ENCODE measurements at places on chromosomes 1 and 21. TPM values are rescaled to one million over a fixed set of nuclear protein-coding genes. Genes with fewer than 3 reads are reported as not detected.
A peak's percentile ranks its signal among the peaks of the same experiment; 100 is the strongest.

The NCMAP gene
- not detected for total RNA-seq

- no peak for DNase-seq
Measured at GRCh38 chr1:243471754-243472745, 216.2 kb downstream of the SDCCAG8 start.

- DNase-seq = no peak
Measured at GRCh38 chr21:22476214-22476613, 1478.0 kb downstream of the NCAM2 start.

DNA sequence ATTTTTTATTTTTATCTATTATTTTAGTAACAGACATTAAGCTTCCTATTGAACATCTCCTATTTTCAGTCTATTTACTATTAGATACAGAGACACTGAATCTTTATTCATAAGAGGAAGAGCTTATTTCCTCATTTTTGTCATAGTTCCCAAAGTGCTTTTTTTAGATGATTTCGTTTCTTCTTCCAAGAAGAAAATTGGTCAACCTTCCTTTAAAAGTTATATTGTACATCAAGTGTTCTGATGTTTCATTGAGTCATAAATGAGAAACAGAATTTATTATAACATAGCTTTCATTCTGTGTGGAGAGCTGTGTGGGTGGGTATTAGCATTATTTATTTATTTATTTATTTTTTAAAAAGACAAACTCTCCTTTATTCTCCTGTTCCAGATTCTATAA, 50.6 kb upstream of the BACH1 start:
- no peak for DNase-seq

DNA sequence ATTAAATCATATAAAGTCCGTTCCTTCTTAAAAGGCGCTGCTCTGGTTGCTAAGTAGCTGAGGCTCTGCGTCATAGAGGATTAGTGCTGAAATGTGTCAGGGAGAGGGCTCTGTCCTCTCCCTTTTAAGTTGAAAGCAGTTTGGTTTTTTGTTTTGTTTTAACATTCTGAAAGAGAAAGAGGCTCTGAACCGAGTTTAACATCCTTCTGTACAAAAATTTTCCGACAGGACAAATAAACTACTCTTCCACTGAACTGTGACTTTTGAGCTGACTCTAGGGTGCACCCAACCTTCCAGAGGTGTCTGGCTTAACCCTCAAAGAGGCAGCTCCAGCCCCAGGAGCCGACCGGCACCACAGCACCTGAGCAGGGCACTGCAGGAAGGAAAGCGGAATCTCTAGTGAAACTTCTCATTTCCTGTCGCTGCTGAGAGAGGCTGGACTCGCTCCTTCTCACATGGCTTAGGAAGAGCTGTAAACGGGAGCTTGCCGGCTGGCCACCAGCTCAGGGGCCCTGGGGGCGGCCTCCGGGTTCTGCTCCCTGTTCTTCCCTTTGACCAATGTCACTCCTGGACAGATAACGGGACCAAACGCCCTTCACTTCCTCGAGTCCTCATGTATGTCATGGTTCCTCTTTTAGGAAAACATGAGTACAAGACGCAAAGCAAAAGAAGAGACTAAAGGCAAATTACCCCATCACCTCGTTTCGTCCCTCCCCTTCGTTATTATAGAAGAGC, 1.2 kb downstream of the VAV3 start:
- peak; percentile 47 for DNase-seq

DNA sequence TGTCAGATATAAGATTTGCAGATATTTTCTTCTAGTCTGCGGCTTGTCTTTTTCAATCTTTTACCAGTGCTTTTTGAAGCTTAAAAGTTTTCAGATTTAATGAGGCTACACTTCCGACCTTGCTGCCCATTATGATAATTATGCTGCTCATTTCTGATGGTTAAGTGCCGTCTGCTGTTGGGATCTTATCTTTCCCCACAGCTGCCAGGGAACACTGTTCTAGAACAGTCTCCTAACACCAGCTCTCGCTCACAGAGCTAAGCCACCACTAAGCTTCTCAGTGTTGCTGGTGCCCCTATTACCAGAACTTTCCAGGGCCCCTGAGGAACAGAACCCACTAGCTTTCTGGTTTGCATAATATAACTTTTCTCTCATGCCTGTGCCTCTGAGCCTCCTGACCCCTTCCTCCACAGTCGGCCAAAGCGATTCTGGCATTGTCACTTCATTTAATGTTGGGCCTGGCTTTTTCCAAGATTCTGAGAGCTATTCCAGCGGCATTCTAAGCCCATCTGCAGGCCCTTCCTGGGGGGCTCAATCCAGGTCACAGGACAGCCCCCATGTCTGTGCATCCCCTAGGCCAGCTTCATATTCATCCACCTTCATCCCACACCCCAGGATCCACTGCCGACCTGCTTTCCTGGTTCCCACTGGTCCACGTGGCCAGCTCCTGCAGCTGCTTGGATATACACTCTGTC, 237.0 kb downstream of the PTPRU start:
- no peak for DNase-seq

DNA sequence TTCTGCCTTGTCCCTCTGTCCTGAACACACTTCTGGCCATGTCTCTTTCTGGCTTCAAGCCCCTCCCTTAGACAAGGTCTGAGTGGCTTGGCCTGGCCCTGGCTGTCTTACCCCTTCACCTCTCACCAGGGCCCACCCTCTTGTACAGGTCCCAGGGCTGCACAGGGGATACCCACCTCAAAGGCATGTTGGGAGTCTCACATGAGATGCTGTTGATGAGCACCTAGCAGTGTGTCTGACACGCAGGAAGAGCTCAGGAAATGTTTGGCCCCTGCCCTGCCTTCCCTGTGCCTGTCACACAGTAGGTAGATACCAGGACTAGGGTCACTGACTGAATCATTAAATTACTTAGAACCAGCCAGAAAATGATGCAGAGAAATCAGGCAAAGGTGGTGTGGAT, 16.6 kb downstream of the ZNF362 start:
- no peak for DNase-seq

DNA sequence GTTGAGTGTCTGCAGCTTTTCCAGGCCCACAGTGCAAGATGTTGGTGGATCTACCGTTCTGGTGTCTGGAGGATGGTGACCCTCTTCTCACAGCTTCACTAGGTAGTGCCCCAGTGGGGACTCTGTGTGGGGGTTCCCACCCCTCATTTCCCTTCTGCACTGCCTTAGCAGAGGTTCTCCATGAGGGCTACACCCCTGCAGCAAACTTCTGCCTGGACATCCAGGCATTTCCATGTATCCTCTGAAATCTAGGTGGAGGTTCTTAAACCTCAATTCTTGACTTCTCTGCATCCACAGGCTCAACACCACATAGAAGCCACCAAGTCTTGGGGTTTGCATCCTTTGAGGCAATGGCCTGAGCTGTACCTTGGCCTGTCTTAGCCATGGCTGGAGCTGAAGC, 14.3 kb upstream of the DNM3 start:
- no peak for DNase-seq

GRCh38 chr1:9916452-9916851, 6.4 kb upstream of the CTNNBIP1 start:
- no peak for DNase-seq

DNA sequence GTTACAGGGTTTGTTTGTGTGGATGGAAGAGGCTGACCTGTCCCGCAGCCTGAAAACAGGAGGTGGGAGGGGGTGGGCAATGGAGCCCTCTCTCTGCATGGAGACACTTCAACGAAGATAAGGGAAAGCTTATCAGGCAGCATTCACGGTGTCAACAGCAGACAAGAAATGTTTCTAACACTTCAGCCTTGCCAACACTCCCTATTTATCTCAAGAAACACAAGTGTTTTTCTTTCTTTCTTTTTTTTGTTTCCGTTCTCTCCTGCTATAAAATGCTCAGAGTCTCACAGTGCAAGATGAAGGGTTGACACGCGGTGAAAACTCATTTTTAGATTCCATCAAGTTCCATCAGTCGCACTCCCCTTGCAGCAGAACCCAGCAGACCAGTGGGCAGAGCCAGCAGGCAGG, 594.4 kb downstream of the MATN1 start:
- no peak for DNase-seq
